ENCODE measurements at places on chromosomes 5 and 9. TPM values are rescaled to one million over a fixed set of nuclear protein-coding genes. Genes with fewer than 3 reads are reported as not detected.

CYLC2 gene
- not detected for total RNA-seq

SLC36A2 gene
- total RNA-seq = 0.20 TPM

- no peak for DNase-seq
Measured at GRCh38 chr5:74954919-74955318, 88.7 kb upstream of the FAM169A start.

GRCh38 chr5:98187945-98188344 is 585.5 kb upstream of the RGMB start:
- no peak for DNase-seq

GRCh38 chr5:160211352-160211751 is 18.0 kb upstream of the FABP6 start:
- DNase-seq = no peak

- DNase-seq = no peak
Measured at GRCh38 chr5:52579391-52579790, 208.3 kb upstream of the ITGA1 start.

DNA sequence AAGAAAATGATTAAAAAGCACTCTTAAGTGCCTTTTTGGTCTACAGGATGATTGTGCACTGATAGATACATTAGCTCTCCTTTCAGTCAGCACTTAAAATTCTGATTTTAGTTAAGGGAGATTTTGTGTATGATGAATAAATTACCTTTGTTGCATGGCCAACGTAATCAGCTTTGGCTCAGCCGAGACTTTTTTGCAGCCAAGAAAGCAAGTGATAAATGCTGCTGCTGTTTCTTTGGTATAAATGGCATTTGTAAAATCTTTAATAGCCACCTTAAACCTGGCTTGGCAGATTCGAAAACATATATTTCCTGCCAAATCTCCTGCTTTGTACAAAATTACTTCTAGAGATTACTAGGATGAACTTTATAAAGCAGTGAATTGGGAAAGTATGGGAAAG is 147.7 kb downstream of the DCP2 start:
- DNase-seq = no peak

DNA sequence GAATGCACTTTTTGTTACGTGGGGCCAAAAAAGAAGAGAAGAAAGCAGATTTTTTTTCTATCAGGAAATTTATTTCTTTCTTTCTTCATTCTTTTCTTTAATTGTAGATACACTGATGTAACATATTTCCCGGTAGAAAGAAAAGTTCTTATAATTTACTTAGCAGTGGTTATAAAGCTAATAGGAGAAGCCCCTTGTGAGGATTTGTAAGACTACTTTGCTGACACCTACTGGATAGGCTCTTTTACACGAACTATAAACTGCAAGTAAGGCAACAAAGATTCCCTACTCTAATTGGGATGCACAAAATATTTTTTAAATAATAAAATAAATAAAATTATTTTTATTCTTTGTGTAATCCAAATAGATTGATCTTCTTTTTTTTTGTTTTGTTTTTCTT is 284.4 kb downstream of the DNAH5 start:
- no peak for DNase-seq
